Breast epithelium (tissue), 4 donors: ENCODE measurements at places on chromosomes 1 and 21. TPM values are rescaled to one million over a fixed set of nuclear protein-coding genes. Genes with fewer than 3 reads are reported as not detected.

The CLDN14 gene
- not detected for total RNA-seq

DNA sequence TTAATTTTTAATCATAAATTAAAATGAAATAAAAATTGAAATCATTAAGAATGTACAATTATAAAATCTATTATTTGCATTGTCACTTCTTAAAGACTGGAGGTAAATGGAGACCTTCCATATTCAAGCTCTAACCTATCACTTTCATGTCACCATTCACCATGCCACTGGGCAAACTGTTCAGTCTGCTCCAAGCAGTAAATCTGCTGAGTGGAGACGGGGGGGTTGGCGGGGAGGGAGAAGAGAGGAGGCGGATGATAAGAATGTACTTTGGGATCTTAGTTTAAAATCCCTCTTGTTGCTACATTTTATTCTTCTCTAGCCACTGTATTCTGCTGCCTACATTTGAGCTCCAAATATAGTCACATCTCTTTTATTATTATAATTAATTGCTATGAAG, 365.9 kb upstream of the NFIA start:
- H3K36me3 ChIP-seq = no peaks in the 10 kb centered on the region
- no peak for DNase-seq
- no peaks in the 10 kb centered on the region for H3K27me3 ChIP-seq
- no peaks in the 10 kb centered on the region for H3K4me1 ChIP-seq
- H3K4me3 ChIP-seq = no peak overlapping the region
- H3K27ac ChIP-seq = no peak overlapping the region

- no peak for DNase-seq
- no peaks in the 10 kb centered on the region for H3K27me3 ChIP-seq
- H3K27ac ChIP-seq = no peak overlapping the region
- no peaks in the 10 kb centered on the region for H3K4me1 ChIP-seq
- H3K4me3 ChIP-seq = no peak overlapping the region
- H3K36me3 ChIP-seq = no peaks in the 10 kb centered on the region
Observed at GRCh38 chr1:241822846-241823245, 25.2 kb upstream of the EXO1 start.

DNA sequence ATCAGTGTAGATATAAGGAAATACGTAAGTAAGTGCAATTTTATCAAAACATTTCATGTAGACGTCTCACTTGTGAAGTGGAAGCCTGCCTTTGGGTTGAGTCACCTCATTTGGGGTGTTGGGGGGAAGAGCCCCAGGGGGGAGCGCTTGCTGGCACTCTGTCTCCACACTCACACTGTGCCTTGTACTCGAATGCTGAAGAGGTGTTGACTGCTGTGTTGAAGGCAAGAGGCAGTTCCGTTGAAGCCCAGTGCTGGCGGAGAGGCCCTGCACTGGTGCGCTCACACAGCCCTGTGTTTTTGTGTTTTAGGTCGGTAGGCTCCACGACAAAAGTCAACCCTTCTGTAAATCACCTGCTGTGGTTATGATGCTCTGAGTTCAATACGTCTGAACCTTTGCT, 131.9 kb upstream of the COL6A1 start:
- H3K4me3 ChIP-seq = no peak overlapping the region
- no peaks in the 10 kb centered on the region for H3K27me3 ChIP-seq
- H3K27ac ChIP-seq = no peak overlapping the region

DNA sequence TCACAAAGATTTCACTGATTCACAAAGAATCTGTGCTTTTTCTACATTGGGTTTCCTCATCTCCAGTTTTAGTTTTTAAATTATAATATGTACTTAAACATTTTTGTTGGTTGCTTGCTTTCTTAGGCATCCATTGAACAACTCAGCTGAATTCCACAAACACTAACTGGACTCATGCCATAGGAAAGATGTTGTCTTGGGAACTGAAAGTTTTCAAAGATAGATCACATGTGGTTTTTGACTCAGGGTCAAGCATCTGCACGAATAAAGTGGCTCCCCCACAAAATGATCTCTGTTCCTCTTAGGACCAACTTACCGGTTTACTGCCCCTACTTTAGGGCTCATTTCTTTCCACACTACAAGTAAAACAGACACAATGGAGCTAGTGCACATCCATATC, 3.1 kb upstream of the KRTAP21-1 start:
- no peak overlapping the region for H3K4me3 ChIP-seq
- no peaks in the 10 kb centered on the region for H3K27me3 ChIP-seq
- H3K36me3 ChIP-seq = no peaks in the 10 kb centered on the region
- H3K27ac ChIP-seq = no peak overlapping the region
- DNase-seq = no peak

- H3K27ac ChIP-seq = peak overlapping the region; percentile 89
- no peaks in the 10 kb centered on the region for H3K36me3 ChIP-seq
- H3K27me3 ChIP-seq = no peaks in the 10 kb centered on the region
- no peaks in the 10 kb centered on the region for H3K4me1 ChIP-seq
Observed at GRCh38 chr1:42931108-42931539, 27.5 kb downstream of the SLC2A1 start.

The C4BPB gene
- total RNA-seq = 0.98 TPM

The LCE6A gene
- not detected for total RNA-seq

DNA sequence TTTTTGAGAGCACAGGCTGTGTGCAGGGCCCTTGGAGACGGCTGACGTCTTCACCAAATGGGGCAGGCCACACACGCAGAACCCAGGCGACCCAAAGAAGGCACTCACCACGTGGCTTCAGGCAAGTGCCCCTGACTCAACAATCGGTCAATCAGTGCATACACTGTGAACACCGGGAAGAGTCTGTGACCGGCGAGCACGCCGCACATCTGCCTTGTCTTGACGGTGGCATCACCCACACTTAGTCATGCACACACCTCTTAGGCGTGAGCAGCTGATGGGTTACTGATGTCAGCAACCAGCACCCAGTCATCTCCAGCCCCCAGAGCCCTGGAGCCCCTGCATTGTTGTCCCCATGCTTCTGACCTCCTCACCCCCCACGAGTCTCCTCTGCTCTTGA, 4.9 kb upstream of the LRRC3 start:
- no peak overlapping the region for H3K27ac ChIP-seq
- H3K4me1 ChIP-seq = no peaks in the 10 kb centered on the region
- H3K27me3 ChIP-seq = peaks cover 30% of the 10 kb centered on the region
- DNase-seq = peak; percentile 25
- H3K36me3 ChIP-seq = no peaks in the 10 kb centered on the region

GRCh38 chr21:14493731-14494130, 52.4 kb downstream of the SAMSN1 start:
- DNase-seq = no peak
- H3K36me3 ChIP-seq = no peaks in the 10 kb centered on the region
- no peak overlapping the region for H3K4me3 ChIP-seq
- H3K27me3 ChIP-seq = no peaks in the 10 kb centered on the region
- H3K4me1 ChIP-seq = no peaks in the 10 kb centered on the region
